BE2C (cell line): ENCODE measurements at places on chromosomes 13 and 19.
A peak's percentile ranks its signal among the peaks of the same experiment; 100 is the strongest.

- DNase-seq, result no peak
Measured at GRCh38 chr19:15038294-15038693, 11.0 kb upstream of the CASP14 start.

DNA sequence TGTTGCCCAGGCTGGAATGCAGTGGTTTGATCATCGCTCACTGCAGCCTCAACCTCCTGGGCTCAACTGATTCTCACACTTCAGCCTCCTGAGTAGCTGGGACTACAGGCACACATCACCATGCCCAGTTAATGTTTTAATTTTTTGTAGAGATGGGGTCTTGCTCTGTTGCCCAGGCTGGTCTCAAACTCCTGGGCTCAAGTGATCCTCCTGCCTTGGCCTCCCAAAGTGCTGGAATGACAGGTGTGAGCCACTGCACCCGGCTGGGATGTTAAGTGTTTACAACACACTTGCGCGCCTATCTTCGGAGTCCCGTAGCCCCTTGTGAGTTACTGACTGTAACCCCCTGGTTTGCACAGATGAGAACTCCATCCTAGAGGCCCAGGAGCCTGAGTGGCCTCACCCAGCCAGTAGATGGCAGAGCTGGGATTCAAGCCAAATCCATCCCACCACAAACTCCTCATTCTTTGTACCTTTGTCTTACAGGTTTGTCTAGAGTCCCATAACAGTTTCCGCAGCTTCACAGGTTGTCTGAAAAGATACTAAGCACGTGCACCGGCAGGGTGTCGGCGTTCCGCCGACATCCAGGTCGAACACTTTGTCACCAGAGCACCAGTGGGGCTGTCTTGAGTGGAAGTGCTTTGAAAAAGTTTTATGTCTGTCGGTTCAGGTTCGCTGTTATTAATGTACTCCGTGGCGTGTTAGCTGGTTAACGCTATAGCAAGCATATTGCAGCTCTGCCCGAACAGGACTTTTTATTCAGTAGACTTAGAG is 14.7 kb downstream of the MAG start:
- DNase-seq, result no peak

DNA sequence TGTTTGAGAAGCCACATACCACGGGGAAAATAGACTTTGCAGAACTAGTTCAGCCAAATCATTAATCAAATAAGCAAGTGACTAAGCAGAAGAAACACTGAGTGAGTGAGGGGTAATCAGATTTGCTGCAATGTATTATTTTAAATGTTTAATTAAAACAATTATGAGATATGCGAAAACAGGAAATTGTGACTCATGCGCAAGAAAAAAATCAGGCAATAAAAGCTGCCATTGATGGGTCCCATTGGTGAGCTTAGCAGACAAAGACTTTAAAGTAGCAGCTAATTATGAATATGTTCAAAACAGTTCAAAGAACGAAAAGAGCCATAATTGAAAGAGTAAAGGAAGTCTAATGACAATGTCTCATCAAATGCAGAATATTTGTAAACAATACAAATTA is 644.1 kb downstream of the GPC5 start:
- no peak for DNase-seq

DNA sequence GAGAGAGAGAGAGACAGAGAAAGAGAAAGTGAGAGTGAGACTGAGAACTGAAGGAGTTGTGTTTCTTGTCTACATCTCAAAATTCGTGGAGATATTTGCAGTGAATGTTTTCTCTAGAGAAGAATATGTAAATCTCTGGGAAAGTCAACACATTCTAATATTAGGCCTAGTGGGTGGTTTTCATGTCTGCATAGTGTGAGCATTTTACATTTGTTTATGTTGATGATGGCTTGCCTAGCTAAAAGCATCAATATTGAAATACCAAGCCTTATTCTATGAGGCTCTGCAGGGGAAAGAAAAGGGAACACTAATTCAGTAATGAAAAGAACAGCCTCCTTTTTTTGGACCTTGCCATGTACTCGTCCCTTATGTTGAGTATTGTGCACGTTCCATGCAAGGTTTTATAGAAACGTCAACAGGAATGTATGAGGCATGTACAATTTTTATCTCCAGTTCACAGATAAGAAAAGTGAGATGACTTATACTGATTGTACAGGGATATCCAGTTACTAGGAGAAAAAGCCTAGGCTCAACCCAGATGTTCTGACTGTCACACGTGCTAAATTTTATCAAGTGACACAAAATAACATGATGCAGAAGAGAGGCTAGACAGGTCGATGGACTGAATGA is 1288.9 kb upstream of the SLC10A2 start:
- no peak for DNase-seq

- no peak for DNase-seq
Measured at GRCh38 chr13:89113744-89114143, 1442.6 kb downstream of the SLITRK5 start.

GRCh38 chr19:56637976-56638555 is 4.9 kb upstream of the SMIM17 start:
- DNase-seq, result peak; percentile 24

- no peak for DNase-seq
Measured at GRCh38 chr13:73967397-73968165, 166.6 kb downstream of the KLF12 start.

- no peak for DNase-seq
Measured at GRCh38 chr19:32012206-32012605, 333.2 kb upstream of the ZNF507 start.

DNA sequence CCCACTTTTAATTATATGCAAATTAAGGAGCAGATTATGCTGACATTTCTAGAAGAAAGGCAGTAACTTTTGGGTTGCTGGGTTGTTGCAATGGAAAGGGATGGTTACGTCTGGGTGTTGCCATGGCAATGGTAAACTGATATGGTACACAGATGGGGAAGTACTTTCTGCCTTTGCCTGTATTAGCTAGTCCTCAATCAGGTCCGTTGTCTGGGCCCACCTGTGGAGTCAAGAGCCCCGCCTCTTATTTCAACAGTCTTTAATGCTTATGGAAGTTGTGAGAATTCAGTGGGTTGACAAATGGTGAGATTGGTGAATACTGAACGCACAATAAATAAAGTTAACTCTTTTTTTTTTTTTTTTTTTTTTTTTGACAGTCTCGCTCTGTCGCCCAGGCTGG is 30.6 kb upstream of the DPP9 start:
- DNase-seq, result no peak

DNA sequence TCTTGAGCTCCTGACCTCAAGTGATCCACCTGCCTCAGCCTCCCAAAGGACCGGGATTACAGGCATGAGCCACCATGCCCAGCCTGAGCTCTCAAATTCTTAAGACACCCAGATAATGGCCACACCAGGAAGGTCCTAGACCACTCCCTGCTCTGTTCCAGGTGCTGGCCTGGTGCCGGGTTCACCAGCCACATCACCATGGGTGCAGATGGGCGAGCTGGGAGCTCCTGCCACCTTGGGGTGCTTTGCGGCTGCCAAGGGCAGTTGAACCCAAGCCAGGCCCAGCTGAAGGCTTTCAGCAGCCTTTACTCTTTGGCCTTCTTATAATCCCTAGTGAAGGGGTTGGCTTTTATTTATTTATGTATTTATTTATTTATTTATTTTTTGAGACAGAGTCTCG is 4.9 kb downstream of the HPN start:
- DNase-seq, result no peak

- no peak for DNase-seq
Measured at GRCh38 chr19:54047616-54048015, 16.1 kb downstream of the VSTM1 start.

DNA sequence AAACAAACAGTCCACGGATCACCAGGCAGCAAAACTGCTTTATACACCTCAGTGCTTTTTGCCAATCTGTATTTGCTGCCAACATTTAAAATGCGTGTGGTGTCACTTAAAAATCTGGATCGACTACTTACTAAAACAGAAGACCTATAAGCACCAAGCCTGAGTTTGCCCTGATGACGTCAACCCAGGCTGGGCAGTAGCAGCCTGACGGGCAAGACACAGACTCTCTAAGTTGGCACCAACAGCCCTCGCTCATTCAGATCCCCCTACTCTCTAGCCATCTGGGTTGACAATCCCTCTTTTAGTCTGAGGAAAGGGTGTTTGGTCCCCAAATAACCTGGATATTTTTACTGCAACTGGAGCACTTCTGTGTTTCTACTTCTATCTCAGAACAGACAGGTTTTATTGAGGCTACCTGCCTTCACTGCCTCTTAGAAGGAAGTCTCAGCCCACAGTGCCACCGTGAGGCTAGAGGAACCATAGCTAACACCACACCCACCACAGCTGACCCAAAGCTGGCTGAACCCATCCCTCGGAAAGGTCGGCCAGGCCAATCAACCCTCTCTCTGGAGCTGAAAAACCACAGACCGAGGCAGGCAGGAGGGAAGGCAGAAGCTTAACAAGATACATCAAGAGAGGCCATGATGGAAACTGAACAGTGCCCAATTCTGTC is 6.9 kb downstream of the SUGP2 start:
- DNase-seq, result no peak

DNA sequence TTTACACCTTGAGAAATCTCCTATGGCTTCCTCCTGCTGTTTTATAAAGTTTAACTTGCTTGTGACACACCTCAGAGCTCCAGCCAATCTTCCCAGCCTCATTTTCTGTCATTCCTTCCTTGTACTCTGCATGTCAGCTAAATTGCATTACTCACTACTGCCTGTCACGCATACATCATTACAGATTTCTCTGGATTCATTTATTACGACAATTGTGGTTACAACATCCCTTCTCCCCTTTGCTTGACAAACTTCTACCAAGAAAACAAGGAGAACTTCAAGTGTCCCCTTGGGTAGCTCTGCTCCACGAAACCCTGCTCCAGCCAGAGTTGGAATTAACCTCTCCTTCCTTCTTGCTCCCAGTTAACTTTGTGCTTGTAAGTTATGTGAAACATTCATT is 22.0 kb upstream of the GPR18 start:
- DNase-seq, result no peak

DNA sequence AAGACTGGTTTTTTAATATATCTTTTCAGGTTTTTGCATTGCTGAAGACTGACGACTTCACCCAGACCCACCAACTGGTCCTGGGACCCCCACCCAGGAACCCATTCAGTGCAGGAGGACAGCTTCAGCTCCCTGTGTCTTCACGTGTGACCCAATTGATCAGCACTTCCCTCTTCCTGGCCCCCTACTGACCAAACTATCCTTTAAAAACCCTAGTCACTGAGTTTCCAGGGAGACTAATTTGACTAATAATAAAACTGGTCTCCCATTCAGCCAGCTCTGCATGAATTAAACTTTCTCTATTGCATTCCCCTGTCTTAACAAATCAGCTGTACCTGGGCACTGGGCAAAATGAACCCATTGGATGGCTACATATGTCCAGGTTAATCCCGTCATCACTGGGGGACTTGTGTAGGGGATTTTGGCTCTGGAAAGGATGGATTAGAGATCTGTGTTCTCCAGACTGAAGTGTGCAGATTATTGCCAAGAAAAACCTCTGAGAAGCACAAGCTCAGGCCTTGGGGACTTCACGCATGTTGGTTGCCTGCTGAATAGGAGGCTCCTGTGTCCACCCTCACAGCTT is 16.3 kb upstream of the PARP4 start:
- DNase-seq, result no peak

- no peak for DNase-seq
Measured at GRCh38 chr19:39599116-39599515, 3.2 kb upstream of the LGALS13 start.

DNA sequence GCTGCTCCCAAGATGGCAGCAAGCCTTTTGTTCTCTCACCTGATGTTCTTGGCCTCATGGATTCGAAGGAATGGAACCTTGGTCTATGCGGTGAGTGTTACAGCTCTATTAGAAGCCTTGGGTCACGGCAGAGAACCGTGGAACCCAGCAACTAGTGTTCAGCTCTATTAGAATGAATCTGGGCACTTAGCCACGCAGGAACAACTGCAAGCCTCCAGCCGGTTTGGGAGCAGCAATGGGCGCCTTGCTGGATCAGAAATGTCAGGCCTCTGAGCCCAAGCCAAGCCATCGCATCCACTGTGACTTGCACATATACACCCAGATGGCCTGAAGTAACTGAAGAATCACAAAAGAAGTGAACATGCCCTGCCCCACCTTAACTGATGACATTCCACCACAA is 1100.7 kb upstream of the PRR20A start:
- DNase-seq, result no peak

- DNase-seq, result no peak
Measured at GRCh38 chr19:29872224-29872731, 60.5 kb downstream of the CCNE1 start.

DNA sequence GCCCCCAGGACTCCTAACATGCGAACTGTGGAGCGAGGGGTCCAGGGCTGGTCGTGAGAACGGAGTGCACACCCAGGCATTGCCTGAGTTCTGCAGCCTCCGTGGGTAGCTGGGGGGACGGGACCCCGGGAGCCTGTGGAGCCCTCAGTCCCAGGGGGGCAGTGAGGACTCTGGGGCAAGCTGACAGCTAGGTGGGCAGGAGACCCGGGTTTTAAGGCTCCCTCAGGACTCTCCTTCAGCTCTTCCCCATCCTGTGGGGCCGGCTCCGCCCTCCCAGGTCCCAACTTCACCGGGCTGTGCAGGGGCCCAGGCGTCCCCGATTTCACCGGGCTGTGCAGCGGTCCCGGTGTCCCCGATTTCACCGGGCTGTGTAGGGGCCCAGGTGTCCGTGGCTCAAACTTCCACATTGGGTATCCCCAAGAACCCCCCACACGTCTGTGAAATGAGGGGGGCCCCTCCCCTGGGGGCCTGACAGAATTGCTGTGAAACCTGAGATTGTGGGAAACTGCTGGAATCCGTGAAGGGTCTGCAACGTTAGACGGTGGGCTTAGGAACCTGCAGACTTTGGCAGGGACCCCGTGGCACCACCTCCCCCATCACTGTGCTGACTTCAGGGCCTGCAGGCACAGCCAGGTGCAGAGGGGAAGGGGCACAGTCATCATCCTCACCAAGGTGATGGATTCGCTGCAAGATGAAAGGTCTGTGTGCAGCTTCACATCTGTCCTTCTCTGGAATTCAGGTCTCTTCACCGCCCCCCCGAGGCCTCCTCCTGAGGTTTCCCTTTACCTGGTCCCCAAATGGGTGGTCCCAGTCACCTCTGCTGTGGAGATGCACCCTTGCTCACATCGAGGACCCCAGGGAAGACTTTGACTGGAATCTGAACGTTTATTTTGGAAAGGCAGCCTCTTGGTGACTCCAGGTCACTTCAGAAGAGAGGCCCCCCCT is 73.2 kb upstream of the MCF2L start:
- no peak for DNase-seq

DNA sequence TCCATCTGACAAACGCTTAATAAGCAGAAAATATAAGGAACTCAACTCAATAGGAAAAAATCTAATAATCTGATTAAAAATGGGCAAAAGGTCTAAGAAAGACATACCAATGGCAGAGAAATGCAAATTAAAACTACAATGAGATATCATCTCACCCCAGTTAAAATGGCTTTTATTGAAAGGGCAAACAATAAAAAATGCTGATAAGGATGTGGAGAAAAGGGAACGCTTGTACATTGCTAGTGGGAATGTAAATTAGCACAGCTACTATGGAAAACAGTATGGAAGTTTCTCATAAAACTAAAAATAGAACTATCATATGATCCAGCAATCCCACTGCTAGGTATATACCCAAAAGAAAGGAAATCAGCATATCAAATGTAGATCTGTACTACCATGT is 508.8 kb upstream of the GPC6 start:
- DNase-seq, result no peak

- DNase-seq, result no peak
Measured at GRCh38 chr13:76745261-76746200, 140.7 kb downstream of the KCTD12 start.
